Amniotic epithelial cell (primary cell): ENCODE measurements at places on chromosomes 11 and 22.

DNA sequence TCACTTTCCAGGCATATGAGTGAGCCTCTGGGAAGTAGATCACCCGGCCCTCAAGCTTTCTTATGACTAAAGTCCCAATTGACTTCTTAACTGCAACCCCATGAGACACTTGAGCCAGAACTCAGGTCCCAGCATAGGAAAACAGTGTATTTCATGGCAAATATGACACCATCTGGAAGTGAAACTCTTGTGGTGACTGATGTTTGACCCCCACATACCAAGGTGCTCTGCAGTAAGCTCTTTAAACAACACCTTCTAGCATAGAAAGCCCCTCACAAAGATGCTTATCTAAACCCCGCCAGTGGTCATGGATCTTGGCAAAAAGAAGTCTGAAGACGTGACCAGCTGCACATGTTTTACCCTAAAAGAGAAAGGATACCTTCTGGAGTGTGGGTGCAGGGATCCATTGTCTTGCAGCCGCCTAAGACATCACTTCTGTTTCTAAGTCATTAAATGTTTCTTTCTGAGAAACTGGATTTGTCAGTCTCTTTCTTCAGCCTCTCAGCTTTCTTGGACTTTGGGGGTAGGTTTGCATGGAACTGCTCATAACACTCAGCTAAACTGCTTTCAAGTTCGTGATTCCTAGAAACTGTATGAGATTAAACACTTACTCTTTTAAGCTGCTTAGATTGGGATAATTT lies 7.4 kb upstream of the PELI3 start:
- no peak for DNase-seq

GRCh38 chr22:45483918-45484499 lies 18.7 kb upstream of the FBLN1 start:
- DNase-seq = no peak

GRCh38 chr11:114705280-114706024 lies 27.1 kb downstream of the NXPE2 start:
- DNase-seq = no peak

DNA sequence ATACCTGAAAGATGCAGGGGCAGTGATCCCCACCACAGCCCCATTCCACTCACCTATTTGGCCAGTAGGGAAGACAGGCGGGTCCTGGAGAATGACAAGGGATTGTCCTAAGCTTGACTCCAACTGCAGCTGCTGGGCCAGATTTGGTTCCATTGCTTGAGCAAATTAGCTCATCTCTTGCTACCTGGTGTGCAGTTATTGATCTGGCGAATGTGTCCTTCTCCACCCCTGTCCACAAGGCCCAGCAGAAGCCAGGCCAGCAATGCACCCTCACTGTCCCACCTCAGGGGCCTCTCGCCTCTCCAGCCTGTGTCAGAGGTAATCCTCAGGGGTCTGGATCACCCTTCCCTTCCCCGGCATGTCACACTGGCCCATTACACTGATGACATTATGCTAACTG lies 23.3 kb downstream of the TSPAN32 start:
- no peak for DNase-seq

DNA sequence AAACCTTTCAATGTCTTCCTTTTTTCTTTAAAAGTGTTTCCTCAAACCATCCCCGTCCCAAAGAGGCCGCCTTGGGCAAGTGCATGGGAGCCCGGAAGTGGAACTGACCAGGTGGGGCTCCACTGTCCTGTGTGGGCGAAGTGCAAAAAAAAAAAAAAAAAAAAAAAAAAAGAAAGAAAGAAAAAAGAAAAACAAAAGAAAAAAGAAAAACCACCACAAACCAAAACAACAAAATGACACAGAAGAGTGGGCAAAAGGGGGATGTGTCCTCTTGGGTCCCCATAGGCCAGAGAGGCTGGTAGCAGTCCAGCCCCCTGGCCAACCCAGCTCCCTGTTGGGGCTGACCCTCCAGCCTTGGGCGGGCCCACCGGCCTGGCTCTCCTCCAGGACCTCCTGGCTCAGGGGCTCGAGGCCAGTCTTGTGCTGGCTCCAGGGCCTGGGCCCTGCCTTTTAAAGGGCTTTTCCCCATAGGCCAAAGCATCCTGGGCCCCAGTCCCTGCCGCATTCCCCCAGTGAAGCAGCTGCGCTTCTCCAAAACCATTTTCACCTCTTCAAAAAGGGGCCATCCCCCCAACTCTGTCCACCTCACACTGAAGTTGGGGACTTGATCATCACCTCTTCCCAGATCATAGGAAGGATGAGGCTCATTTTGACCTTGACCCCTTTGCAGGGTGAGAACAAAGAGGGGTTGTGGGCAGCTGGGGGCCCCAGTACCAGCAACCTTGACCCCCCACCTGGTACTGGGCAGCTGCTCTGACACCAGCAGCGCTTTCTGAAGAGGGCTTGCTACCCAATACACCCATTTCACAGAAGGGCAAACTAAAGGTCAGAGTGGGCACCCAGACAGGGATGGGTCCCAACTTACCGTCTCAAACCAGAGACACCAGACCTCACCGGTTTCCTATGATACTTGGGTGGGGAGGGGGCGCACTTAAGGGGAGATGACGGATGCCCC lies 9.4 kb downstream of the CBX6 start:
- DNase-seq = no peak

GRCh38 chr11:95498722-95499425 lies 267.9 kb upstream of the SESN3 start:
- DNase-seq = no peak

DNA sequence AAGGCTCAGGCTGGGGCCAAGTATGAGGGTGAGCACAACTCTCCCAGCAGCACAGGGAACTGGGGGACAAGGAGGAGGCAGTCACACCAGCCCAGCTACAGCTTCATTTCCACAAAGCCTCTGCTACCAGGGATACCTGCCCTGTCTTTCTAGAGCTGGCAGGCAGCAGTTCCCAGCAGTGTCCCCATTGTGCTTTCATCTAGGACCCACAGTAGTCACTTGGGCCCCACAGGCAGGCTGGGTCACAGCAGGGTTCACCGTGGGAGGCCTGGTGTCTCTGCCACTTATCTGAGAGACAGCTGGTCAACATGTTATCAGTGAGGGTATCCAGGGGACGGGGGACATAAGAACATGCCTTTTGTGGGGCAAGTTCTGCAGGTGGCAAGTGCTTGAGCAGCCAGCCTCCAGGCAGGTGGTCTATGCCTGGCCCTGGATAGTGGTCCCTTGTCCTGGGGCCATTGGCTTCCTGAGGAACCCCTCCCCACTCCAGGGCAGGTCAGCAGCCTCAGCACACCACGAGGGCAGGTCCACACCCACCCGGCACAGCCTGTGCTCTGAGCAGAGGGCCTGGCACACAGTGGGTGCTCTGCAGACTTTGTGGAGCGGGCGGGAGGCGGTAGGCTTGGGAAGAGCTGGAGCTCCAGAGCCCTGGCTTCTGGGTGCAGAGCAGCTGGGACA lies 29.9 kb downstream of the GNAZ start:
- no peak for DNase-seq

DNA sequence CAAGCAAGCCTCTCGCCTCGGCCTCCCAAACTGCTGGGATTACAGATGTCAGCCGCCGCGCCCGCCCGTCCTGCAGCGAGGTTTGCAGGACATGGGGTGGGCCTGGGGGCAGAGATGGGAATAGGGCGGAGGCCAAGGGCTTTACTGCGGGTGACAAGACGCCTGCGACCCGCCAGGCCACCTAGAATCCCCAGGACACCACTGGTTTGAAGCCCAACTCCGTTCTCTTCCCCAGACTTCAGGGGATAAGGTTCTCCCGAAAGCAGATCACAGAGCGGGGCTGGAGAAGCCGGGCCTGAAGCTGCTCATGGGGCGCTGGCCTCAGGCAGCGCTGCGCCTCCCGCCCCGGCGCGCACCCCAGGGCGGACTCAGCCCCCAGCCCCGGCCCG lies 354 bp downstream of the POLR2L start:
- DNase-seq = no peak

DNA sequence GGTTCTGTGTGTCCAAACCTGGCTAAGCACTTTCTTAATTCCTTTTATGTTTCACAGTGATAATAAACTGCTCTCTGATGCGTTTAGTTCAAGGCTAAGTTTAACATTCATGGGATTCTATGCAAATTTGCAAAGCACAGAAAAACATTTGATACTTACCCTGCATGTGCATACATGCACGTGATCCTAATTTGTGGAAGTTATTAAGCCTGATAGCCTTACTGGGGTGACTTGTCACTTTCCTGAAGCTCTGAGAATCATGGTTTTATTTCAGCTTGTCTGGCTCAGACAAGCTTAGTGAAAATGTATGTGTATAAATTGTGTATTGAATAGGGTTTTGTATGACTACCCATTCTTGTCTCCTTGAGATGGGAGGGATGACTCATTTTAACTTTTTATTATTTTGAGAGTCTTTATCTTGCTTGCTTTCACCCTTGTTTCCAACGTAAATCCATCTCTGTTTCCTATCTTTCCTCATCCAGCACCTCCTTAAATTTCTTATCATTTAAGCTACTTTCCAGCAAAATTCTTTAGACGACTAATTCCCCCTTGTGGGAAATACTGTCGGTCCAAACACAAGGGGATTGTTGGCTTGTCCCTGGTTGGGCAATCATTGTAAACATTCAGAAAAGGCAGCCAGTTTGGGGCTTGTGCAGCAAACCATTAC lies 167.1 kb downstream of the C11orf91 start:
- peak; percentile 94 for DNase-seq

- peak; percentile 93 for DNase-seq
These were observed 52.0 kb downstream of the KCNJ1 start for GRCh38 chr11:128814856-128815705.

DNA sequence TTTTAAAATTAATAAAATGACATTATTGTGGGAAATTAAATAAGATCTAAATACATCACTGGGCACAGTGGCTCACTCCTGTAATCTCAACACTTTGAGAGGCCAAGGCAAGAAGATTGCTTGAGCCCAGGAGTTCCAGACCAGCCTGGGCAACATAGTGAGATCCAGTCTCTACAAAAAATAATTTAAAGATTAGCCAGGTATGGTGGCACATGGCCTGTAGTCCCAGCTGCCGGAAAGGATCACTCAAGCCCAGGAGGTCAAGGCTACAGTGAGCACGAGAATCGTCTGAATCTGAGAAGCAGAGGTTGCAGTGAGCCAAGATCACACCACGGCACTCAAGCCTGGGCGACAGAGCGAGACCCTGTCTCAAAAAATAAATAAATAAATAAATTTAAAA lies 15.9 kb upstream of the CARD10 start:
- no peak for DNase-seq

- DNase-seq = no peak
These were observed 1.3 kb downstream of the STX3 start for GRCh38 chr11:59756558-59756840.

GRCh38 chr22:41436322-41437113 lies 10.1 kb downstream of the TOB2 start:
- DNase-seq = no peak

GRCh38 chr11:62984451-62984991 lies at the start of gene SLC22A6:
TSS of gene SLC22A6 (minus strand) at chr11:62984967. CDS start at chr11:62984690, 277 bp downstream.
- DNase-seq = no peak

DNA sequence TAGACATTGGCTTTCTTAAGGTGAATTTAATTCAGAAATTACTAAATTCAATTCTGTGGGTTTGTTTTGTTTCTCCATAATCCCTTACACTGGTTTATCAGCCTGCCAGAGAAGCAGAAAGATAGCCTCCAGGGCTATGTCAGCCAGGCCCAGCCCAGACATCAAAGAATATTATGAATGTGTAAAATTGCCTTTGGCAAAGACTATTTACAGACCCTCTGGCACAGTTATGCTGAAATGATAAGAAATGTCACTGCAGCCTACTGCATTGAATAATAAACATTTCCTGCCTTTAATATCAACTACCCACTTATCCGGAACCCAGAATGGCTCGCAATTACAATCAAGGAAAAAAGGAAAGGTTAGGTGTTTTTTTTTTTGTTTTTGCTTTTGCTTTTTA lies 562.5 kb upstream of the LRRC4C start:
- no peak for DNase-seq

DNA sequence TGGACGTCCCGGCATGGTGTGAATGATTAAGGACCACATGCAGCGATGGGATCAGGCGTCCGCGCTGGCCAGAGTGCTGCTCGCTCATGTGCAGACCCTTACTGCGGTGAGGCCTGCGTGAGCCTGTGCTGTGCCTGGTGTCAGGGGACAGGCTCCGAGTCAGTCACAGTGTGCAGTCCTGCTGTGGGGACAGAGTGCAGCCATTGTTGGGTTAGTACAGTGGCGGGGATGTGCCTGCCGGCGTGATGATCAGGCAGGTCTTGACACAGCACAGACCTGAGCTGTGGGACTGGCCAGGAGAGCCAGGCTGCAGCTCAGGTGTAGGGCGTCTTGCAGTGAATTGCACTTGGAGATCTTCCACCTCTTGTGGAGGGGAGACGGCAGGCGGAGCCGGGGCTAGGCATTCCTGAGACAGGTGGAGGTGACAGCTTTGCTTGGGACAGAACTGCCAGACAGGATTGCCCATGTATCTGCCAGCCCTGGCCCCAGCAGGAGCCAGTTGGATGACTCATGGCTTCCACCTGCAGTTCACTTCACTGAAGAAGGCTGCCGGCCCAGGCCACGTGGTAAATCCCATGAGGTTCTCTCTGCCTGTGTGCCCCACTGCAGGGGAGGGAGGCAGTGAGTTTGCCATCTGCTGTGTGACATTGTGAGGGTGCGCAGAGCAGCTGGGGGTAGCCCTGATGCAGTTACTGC lies 17.3 kb downstream of the TRMU start:
- DNase-seq = peak; percentile 36

DNA sequence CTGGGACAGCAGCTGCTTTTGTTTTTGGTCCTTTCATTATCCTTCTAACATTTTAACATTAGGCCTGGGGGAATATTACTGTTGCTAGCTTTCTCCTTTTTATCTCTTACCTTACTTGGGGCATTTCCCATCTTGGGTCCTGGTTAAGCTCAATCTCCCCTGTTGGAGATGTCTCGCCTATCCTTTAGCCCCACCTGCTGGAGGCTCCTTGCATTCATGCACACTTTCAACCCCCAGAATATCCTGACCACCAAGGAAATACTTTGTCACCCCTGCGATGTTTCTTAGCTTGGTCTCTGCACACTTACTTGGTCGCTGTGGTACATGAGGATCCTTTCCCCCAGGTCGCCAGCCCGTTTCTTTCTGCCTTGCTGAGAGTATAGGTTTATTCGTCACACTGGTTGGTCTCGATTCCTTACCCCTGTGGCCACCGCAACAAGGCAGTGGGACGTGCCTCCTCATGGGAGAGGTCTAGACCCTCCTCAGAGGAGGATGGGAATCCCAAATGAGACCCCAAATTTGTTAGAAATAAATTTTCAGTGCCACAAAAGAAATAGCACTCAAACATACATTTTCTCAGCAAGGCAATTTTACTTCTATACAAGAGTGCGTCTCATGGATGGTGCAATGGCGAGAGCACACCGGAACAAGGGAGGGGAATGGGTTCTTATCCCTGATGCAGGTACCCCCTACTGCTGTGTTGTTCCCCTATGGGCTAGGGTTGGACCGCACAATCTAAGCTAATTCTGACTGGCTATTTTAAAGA lies 5.4 kb upstream of the TXN2 start:
- DNase-seq = peak; percentile 71

GRCh38 chr11:28072321-28072720 lies 35.6 kb downstream of the KIF18A start:
- DNase-seq = peak; percentile 67

DNA sequence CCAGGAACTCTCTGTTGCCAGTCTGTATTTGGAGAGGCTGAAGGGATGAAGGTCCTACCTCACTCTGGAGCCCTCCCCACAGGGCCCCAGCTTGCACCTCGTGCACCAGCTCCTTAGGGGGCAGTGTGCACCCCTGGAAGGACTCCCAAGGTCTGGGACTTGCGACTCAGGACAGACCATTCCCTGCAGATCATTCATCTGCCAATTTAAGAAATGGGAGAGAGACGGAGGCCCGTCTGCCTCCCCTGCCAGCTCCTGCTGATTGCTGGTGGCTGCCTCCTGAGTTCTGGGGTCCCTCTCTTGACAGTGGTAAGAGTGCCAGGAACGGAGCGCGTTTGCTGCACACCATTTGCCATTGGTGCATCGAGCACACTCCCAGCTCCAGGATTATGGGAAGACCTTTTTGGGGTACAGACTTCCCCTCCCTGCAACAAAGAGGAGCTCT lies 27.4 kb upstream of the MALAT1 start:
- DNase-seq = peak; percentile 72
